ENCODE measurements at places on chromosomes 16 and 17.

DNA sequence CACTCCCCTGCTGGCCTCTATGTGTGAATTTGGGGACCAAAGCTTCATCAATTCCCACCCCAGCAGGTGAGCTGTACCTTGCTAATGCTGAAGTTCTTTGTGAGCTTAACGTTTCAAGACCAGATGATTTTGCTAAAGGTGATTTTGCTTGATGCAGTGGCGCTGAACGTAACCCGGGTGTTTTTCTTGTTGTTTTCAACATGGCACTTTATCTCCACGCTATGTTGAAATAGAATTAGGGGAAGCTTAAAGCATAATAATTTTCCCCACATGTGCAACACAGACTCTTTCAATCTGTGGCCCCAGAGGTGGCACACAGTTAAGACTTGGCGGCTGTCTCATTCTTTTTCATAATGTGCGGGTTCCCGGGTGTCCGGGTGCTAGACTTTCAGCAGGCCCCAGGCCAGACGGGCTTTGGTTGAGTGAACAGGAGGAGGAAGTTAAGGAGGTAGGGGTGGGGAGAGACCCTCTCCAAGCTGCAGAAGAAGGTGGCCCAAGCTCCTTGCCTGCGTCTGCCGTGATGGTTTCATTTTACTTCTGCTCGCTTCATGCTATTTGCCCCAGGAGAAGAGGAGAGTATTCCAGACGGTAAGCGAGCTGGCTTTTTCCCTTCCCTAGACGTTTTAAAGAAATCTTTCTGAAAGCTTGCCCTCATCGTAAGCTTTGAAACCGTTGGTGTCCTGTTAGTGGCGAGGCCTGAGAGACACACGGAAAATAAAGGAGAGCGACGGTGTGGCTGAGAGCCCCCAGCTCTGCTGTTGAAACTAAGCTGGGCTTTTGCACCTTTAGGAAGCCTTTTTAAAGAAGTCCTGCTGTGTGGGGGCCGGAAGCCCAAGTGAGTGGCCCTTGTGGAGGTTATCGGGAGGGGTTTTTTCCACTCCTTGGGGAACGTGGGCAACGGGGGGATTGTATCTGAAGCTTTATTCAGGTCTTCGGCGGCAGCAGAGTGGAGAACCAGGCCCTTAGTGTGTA is 4.2 kb downstream of the FOXC2 start:
- no peak for DNase-seq

- DNase-seq, result peak; percentile 67
Measured at GRCh38 chr17:3944485-3945388, 19.5 kb downstream of the ATP2A3 start.

GRCh38 chr16:50261160-50261706 is 5.1 kb upstream of the ADCY7 start:
- DNase-seq, result no peak

- no peak for DNase-seq
Measured at GRCh38 chr17:40364121-40364861, at the start of gene GJD3. Gene GJD3, minus strand, starts transcription at chr17:40364737. Its CDS starts 922 bp downstream, at chr17:40363815.

GRCh38 chr17:8951206-8951605 is 14.3 kb downstream of the PIK3R5 start:
- no peak for DNase-seq

All from stimulated activated effector memory CD8-positive, alpha-beta T cell treated with anti-CD3 and anti-CD28 coated beads, Interleukin-12 subunit alpha, Interleukin-12 subunit beta, amount 100 ng/mL, for 72 hours (primary cell).